Thymus (tissue), 14 donors: ENCODE measurements at places on chromosomes 5 and 9.

DNA sequence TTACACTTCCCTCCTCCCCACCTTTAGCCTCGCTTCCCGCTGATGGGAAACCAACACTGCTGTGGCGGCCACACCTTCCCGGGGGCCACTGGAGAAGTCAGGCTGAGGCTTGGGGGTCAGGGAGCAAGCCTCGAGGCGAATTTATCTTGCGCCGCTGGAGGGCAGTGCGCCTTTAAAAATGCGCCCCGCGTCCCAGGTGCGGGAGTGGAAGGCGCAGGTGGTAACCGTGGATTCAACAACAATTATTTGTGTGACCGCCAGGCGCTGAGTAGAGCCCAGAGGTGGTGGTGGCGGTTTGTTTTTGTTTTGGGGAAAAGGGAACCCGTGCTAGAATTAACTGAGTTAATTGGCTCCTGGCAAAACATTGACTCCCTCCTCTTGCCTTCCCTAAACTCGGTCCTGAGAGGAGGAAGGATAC is 1.1 kb downstream of the CFAP77 start:
- no peak overlapping the region for H3K27ac ChIP-seq
- DNase-seq: no peak
- H3K36me3 ChIP-seq: no peaks in the 10 kb centered on the region
- H3K4me1 ChIP-seq: peaks cover 31% of the 10 kb centered on the region
- no peak overlapping the region for H3K4me3 ChIP-seq
- H3K27me3 ChIP-seq: peaks cover 75% of the 10 kb centered on the region

DNA sequence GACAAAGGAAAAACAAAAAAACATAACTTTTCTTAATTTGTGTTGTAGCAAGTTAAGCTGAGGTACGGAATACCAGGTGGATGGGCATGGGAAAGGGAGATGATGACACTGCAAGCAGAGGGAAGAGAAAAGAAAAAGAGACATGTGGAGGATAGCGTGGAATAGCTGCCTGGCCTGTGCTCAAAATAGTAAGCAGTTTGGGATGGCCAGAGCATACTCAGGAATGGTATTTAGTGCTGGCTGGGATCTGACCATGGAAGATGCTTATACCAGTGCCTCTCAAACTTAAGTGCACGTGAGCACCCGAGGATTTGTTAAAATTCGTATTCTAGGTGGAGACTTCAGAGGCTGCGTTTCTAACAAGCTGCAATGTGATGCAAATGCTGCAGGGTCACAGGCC is 41.3 kb downstream of the LNPEP start:
- no peak overlapping the region for H3K4me3 ChIP-seq
- peaks cover 26% of the 10 kb centered on the region for H3K36me3 ChIP-seq
- H3K4me1 ChIP-seq: peaks cover 11% of the 10 kb centered on the region
- DNase-seq: no peak

DNA sequence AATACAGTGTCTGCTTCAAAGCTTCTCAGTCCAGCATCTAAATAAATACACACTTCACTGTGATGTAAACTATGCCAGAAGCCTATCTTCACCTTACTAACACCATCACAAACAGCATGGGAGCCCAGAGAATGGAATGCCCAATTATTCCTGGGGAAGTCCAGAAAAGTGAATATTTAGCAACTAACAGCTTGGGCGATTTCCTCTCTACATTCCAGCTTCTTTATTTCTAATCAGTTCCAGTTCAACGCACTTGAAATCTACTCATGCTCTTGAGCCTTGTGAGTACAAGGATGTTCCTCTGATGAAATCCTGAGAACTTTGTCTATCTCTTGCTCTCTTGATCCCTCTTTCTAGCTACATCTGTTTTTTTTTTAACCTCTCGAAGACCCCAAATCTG is 100.4 kb upstream of the C9orf72 start:
- no peaks in the 10 kb centered on the region for H3K36me3 ChIP-seq
- no peak overlapping the region for H3K27ac ChIP-seq
- no peak overlapping the region for H3K4me3 ChIP-seq
- H3K4me1 ChIP-seq: no peaks in the 10 kb centered on the region

GRCh38 chr5:57298985-57299491 is 125.2 kb downstream of the GPBP1 start:
- no peaks in the 10 kb centered on the region for H3K27me3 ChIP-seq
- no peaks in the 10 kb centered on the region for H3K4me1 ChIP-seq
- peak; percentile 50 for DNase-seq
- H3K36me3 ChIP-seq: no peaks in the 10 kb centered on the region
- no peak overlapping the region for H3K4me3 ChIP-seq
